ENCODE measurements at places on chromosomes 16 and 17. TPM values are rescaled to one million over a fixed set of nuclear protein-coding genes. Genes with fewer than 3 reads are reported as not detected.

TBC1D16 gene
- 0.85 TPM for total RNA-seq

TBC1D26 gene
- total RNA-seq = 0.25 TPM

PABPN1L gene
- total RNA-seq = not detected

ZNF624 gene
- total RNA-seq = 3.8 TPM

TEX14 gene
- 0.44 TPM for total RNA-seq

MFSD11 gene
- 24.6 TPM for total RNA-seq

TAT gene
- total RNA-seq = not detected

SCARF1 gene
- total RNA-seq = 11.1 TPM

LYRM9 gene
- 6.0 TPM for total RNA-seq

CHAD gene
- not detected for total RNA-seq

RRAD gene
- 0.95 TPM for total RNA-seq

MYH13 gene
- not detected for total RNA-seq

TP53TG3B gene
- not detected for total RNA-seq

MILR1 gene
- 3.6 TPM for total RNA-seq

KRT222 gene
- total RNA-seq = not detected

SPSB3 gene
- total RNA-seq = 37.3 TPM

LGALS9B gene
- total RNA-seq = 0.59 TPM

TBX2 gene
- total RNA-seq = not detected

SLC16A13 gene
- total RNA-seq = 31.2 TPM

ENPP7 gene
- not detected for total RNA-seq

HAPSTR1 gene
- total RNA-seq = 70.1 TPM

MPO gene
- not detected for total RNA-seq

CLEC16A gene
- total RNA-seq = 40.4 TPM

MYH4 gene
- not detected for total RNA-seq

CCL14 gene
- total RNA-seq = not detected

MGRN1 gene
- 108 TPM for total RNA-seq

ALDOC gene
- total RNA-seq = 146 TPM

TBC1D3C gene
- not detected for total RNA-seq

HSPB9 gene
- total RNA-seq = not detected

CHST5 gene
- not detected for total RNA-seq

WNT9B gene
- total RNA-seq = not detected

ASGR1 gene
- total RNA-seq = 1.5 TPM

Data from T-helper 1 cell treated with Interleukin-12 subunit alpha and Interleukin-12 subunit beta and Interleukin-4 antibody, amounts not matched to agents 30 ng/mL and 1 ng/mL, for 36 hours (primary cell).